ENCODE measurements at places on chromosomes 5 and 9. TPM values are rescaled to one million over a fixed set of nuclear protein-coding genes. Genes with fewer than 3 reads are reported as not detected.

Gene PROP1
- total RNA-seq, result not detected

GRCh38 chr9:137277329-137278041, at the start of gene TOR4A:
Gene TOR4A (plus strand): TSS chr9:137277726. CDS start chr9:137278690, 964 bp downstream.
- peak; percentile 73 for DNase-seq
- H3K27ac ChIP-seq, result peak within 1 kb of the TSS; percentile 79
- H3K4me1 ChIP-seq, result peaks cover 26% of the 10 kb centered on the region
- peaks cover 7% of the 10 kb centered on the region for H3K36me3 ChIP-seq
- peak within 1 kb of the TSS; percentile 84 for H3K4me3 ChIP-seq

DNA sequence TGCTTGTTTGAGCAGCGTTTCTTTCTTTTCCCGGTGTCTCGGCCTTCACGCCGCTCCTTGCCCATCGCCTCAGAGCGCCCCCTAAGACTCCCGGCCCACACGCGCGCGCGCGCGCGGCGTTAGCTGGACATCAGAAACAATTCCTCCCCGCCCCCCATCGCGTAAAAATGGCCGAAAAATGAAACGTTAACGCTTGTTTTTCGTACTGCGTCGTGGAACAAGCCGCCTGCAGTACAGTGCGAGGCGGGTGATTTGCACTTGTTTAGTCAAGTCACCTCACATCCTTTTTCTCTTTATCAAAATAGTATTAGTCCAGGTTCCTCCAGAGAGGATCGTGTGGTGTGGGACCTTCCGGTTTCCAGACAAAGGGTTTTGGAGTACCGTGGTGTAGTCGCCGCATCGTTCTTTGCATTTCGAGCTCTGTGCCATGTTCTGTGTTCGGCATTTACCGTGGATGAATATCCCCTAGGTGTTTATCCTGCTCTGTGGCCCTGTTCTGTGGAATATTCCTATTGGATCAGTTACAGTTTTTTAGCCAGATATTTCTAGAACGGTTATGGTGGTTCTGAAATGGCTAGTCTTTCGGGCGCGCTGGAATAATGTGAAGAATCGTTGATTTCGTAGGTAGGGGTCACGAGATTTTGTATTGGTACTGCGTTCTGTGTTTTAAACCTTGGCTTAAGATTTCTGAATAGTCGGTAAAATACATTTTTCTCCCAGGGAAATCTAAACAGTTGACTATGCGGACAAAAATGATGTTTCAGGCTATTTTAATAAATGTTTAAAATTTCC, 1.0 kb downstream of the MATR3 start:
- peak; percentile 64 for DNase-seq
- peaks cover 49% of the 10 kb centered on the region for H3K4me1 ChIP-seq
- peak overlapping the region; percentile 98 for H3K27ac ChIP-seq

Gene PCDHGB1
- not detected for total RNA-seq

DNA sequence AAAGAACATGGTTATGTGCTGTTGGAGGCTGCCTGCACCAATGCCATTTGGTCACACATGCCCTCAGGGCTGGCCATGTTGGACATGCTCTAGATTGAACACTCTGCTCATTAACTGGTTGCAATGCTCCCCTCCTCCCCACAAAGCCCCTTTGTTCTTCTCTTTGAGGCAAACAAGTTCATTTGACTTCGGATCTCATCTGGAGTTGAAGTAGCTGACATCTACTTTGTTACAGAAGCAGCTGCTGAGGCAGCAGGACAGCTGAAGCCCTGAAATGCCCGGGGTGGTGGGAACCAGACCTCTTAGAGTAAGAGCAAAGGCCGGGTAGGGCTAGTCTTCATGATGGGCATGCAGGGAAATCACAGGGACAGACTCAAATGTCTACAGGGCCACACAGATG, 123.5 kb downstream of the APBA1 start:
- no peak overlapping the region for H3K4me3 ChIP-seq
- DNase-seq, result no peak
- no peak overlapping the region for H3K27ac ChIP-seq

Gene SV2C
- 0.28 TPM for total RNA-seq

Gene IQGAP2
- 118 TPM for total RNA-seq

- H3K36me3 ChIP-seq, result no peaks in the 10 kb centered on the region
- DNase-seq, result no peak
- no peak overlapping the region for H3K4me3 ChIP-seq
Observed at GRCh38 chr9:95740217-95741004, 135.1 kb upstream of the ERCC6L2 start.

- no peaks in the 10 kb centered on the region for H3K4me1 ChIP-seq
- H3K4me3 ChIP-seq, result no peak overlapping the region
- H3K27ac ChIP-seq, result no peak overlapping the region
Observed at GRCh38 chr9:112110094-112110776, 64.9 kb downstream of the SUSD1 start.

DNA sequence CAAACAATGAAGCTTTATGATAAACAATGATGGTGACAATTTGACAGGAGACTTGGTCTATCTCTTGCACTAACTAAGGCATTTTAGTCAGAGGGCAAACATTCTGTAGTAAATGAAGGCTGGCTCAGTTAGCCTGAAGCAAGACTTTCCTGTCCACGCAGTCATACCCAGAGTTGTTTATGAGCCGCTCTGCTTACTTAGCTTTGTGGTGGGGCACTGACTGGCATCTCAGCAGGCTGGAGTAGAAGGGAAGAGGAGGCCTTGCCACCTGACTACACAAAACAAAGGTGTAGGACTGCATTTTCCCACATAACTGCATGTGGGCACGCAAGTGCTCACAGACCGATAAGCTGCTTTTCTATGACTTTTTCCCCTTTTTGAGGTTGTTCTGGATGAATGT, 133.7 kb upstream of the EPB41L4A start:
- H3K27ac ChIP-seq, result no peak overlapping the region
- no peak overlapping the region for H3K4me3 ChIP-seq
- DNase-seq, result no peak
- peaks cover 2% of the 10 kb centered on the region for H3K4me1 ChIP-seq

Gene ITGA1
- total RNA-seq, result 4.9 TPM

DNA sequence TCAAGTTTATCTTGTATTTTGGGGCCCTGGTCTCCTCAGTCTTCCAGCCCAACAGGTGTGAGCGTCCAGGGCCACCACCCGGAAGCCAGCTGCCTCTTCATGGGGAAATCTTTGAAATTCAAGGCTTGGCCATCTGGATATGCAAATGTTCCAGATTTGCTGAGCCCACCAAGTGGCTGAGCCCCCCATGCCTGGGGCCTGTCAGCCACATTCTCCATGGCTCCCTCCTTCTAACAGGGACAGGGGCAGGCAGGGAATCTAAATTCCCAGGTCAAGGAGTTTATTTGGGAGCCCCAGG, 14.2 kb upstream of the CXXC5 start:
- no peak for DNase-seq
- no peak overlapping the region for H3K4me3 ChIP-seq
- H3K36me3 ChIP-seq, result peaks cover 24% of the 10 kb centered on the region
- H3K4me1 ChIP-seq, result peaks cover 45% of the 10 kb centered on the region
- H3K27me3 ChIP-seq, result no peaks in the 10 kb centered on the region
- no peak overlapping the region for H3K27ac ChIP-seq

Gene ENHO
- not detected for total RNA-seq

DNA sequence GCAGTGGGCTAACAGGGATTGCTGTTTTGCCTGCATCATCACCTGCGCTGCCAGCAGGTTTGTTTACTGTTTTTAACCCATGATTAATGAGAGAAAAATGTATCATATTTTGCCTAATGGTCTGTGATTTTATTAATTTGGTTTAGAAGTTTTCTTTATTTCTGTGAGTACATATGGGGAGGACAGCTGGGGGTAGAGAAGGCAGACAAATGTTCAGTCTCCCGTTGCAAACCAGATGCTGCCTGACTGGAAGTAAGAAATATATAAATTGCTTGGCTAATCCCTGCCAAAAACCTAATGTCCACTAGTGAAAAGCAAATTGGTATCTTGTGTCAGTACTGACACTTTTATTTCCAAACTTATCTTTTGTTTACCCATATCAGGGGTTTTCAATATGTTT, 1766.1 kb upstream of the C9orf72 start:
- DNase-seq, result no peak
- no peaks in the 10 kb centered on the region for H3K4me1 ChIP-seq
- H3K4me3 ChIP-seq, result no peak overlapping the region
- H3K36me3 ChIP-seq, result no peaks in the 10 kb centered on the region
- H3K27ac ChIP-seq, result no peak overlapping the region
- no peaks in the 10 kb centered on the region for H3K27me3 ChIP-seq

Gene IFNA14
- total RNA-seq, result not detected

DNA sequence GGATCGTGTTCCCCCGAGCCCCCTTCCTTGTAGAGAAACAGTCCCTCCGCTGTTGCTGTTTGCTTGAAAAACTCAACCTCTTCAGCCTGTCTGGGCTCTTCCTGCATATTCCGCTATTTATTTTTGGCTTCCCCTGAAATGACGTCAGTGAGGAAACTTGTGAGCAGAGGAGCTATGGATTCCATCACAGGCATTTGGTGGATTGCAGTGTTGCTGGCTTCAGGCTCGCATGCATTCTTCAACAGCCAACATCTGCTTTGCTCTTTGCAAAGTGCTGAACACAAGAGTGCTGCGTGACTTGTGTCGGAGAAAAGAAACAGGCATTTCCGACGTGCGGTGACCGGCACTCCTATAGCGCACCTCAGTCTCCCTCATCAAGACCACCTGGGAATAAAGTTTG, 232.7 kb downstream of the RFK start:
- DNase-seq, result no peak
- no peak overlapping the region for H3K4me3 ChIP-seq

DNA sequence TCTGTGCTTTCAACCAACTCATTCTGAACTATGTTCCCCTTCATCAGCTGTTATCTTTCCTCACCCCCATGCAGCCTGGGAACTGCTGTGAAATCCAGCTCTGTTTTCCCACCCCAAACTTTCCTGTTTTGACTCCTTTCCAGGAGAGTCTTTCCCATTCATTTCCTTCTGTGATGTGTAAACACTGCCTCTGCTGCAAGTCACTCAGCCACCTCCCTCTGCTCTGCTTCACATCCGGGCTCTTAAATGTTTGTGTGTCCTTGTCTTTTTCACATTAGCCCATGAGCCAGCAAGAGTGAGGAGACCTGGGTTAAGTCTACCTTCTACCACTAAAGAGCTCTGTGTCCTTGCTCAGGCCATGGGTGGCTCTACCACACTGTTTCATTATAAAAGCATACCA, 137.5 kb downstream of the ICE1 start:
- no peak for DNase-seq
- H3K4me3 ChIP-seq, result no peak overlapping the region
- H3K27ac ChIP-seq, result no peak overlapping the region
- peaks cover 4% of the 10 kb centered on the region for H3K27me3 ChIP-seq
- no peaks in the 10 kb centered on the region for H3K4me1 ChIP-seq
- H3K36me3 ChIP-seq, result no peaks in the 10 kb centered on the region

Gene ENG
- 14.1 TPM for total RNA-seq

GRCh38 chr9:132505991-132506655, 76.3 kb upstream of the BARHL1 start:
- H3K27me3 ChIP-seq, result peaks cover 15% of the 10 kb centered on the region
- no peak for DNase-seq
- H3K36me3 ChIP-seq, result no peaks in the 10 kb centered on the region
- peaks cover 15% of the 10 kb centered on the region for H3K4me1 ChIP-seq

GRCh38 chr5:174151599-174152181, 106.2 kb downstream of the NSG2 start:
- H3K27ac ChIP-seq, result no peak overlapping the region
- H3K36me3 ChIP-seq, result no peaks in the 10 kb centered on the region
- H3K4me3 ChIP-seq, result no peak overlapping the region
- no peaks in the 10 kb centered on the region for H3K27me3 ChIP-seq

- H3K4me1 ChIP-seq, result no peaks in the 10 kb centered on the region
- DNase-seq, result no peak
- H3K27me3 ChIP-seq, result no peaks in the 10 kb centered on the region
Observed at GRCh38 chr5:134246771-134247427, 21.0 kb upstream of the PPP2CA start.

- H3K4me3 ChIP-seq, result no peak overlapping the region
- H3K4me1 ChIP-seq, result no peaks in the 10 kb centered on the region
- H3K36me3 ChIP-seq, result no peaks in the 10 kb centered on the region
- DNase-seq, result no peak
- H3K27me3 ChIP-seq, result no peaks in the 10 kb centered on the region
Observed at GRCh38 chr5:124111886-124112285, 599.9 kb downstream of the CSNK1G3 start.

DNA sequence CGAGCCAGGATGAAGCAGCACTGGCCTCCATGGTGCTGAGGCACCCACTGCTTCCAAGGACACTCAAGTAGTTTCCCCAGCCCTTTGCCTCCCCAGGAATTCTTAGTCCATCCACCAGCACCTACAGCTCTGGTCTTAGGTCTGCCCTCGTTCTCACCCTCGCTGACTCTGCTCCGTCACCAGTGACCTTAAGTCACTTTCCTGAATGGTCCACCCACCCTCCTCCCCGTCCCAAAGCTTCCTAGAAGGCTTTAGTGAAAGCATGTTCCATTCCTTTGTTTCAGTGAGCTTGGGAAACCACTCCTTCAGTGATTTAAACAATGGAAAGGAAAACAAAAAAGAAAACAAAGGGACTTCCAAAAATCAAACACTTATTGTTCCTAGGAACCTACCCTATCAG, 54.6 kb upstream of the MAP3K1 start:
- H3K27ac ChIP-seq, result no peak overlapping the region
- no peaks in the 10 kb centered on the region for H3K4me1 ChIP-seq
- no peaks in the 10 kb centered on the region for H3K36me3 ChIP-seq
- no peak for DNase-seq
- H3K27me3 ChIP-seq, result peaks cover 2% of the 10 kb centered on the region

- H3K36me3 ChIP-seq, result no peaks in the 10 kb centered on the region
- H3K27me3 ChIP-seq, result peaks cover 66% of the 10 kb centered on the region
- DNase-seq, result no peak
- H3K27ac ChIP-seq, result no peak overlapping the region
- H3K4me1 ChIP-seq, result no peaks in the 10 kb centered on the region
Observed at GRCh38 chr5:66802941-66803340, 206.7 kb downstream of the MAST4 start.

Gene ADAMTS6
- total RNA-seq, result 1.6 TPM

Gene CDO1
- total RNA-seq, result 0.28 TPM

Gene FIBCD1
- total RNA-seq, result not detected

Gene SLCO4C1
- 3.6 TPM for total RNA-seq

Gene SPINK13
- total RNA-seq, result not detected

- peaks cover 4% of the 10 kb centered on the region for H3K27me3 ChIP-seq
- no peak overlapping the region for H3K4me3 ChIP-seq
- no peak overlapping the region for H3K27ac ChIP-seq
Observed at GRCh38 chr5:10827571-10827970, 66.5 kb upstream of the DAP start.
